ENCODE measurements at places on chromosomes 3 and 15.

- no peak for DNase-seq
Observed at GRCh38 chr3:15492847-15493360, 28.6 kb downstream of the COLQ start.

DNA sequence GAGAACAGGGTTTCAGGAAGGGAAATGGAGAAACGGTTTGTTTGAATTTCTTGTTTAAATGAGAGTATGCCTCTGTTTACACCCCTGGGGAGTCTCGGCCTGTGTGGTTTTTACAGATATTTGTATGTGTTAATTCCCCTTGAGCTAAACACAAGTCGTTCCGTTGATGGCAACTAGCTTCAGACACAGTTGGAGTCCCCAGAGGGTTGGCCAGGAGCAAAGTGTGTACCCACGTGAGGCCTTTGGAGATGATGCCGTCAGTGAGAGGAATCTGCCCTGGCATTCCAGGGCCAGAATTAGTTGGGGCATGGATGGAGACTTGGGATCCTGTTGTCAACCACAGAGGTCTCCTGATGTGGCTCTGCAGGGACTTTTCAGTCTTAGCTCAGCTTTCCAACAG, 44.0 kb downstream of the CEMIP start:
- DNase-seq = no peak

DNA sequence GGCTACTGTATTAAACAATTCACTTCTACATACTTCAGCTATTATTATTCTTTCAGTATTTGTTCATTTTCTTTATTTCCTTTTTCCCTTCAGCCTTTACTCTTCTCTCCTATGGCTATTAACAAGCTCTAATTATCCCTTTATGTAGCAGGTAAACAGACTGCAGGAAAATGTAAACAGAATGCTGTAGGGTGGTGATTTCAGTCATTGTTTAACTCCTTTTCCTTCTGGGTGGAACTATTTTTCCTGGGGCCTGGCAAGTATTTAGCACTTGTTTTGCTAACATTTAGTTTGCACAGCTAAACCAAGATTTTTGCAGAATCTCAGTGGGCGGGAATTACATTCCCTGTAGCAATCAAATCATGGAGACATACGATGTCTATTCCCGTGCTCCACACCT, 14.4 kb downstream of the RARB start:
- DNase-seq = no peak

DNA sequence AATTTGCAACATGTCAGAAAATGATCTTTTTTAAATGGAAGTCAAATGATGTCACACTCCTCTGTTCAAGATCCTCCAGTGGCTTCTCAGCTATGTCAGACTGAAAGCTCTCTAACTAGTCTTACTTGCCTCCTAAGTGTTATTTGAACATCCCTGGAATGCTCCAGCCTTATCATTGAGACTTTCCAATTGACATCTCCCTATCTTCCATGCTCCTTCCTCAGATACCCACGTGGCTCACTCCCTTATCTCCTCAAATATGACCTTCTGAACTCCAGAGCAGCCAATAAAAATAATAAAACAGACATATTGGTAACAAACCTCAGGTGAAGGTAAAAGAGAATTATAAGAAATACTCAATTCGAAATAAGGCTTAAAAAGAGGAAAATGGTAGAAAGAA, 25.5 kb upstream of the AADAC start:
- DNase-seq = no peak

GRCh38 chr3:53077476-53078220, 31.8 kb upstream of the SFMBT1 start:
- DNase-seq = no peak

Measured in Right ventricle myocardium superior (tissue), 1 donor.